ENCODE measurements at places on chromosomes 11 and 22.

DNA sequence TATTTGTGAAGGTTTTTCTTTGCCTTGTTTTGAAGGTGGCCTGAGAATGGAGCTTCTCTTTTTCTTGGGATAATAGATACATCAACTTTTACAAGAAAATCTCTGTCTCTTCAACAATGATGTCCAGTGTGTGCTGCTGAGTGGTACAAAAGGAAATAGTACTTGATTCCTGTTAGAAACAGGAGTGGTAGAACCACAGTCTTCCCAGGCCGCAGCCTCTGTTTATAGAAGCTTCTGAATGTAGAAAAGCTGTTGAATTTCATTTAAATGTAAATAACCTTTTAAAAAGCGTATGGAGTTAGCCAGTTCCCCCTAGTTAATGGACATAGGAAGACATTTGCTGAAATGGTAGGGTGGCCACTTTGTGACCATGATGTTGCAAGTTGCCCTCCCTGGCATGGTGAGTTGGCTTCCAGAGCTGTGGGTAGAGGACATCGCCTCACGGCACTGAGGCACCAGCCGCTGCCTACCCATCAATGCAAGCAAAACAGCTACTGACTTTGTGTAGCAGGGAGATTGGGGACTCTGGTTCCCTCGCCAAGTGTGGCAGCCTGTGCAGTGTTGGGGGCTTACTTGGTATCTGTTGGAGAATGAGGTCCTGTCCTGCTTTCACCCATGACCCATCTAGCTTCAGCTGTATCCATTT lies 31.6 kb downstream of the C11orf91 start:
- no peak for DNase-seq

- DNase-seq, result peak; percentile 82
Measured at GRCh38 chr11:118572061-118572980, at the start of gene ARCN1. Gene ARCN1, plus strand, starts transcription at chr11:118572409. Its CDS starts 139 bp downstream, at chr11:118572548.

GRCh38 chr11:14418801-14419417 lies 59.9 kb upstream of the RRAS2 start:
- no peak for DNase-seq

GRCh38 chr11:125588505-125588904 lies 4.1 kb upstream of the STT3A start:
- DNase-seq, result no peak

DNA sequence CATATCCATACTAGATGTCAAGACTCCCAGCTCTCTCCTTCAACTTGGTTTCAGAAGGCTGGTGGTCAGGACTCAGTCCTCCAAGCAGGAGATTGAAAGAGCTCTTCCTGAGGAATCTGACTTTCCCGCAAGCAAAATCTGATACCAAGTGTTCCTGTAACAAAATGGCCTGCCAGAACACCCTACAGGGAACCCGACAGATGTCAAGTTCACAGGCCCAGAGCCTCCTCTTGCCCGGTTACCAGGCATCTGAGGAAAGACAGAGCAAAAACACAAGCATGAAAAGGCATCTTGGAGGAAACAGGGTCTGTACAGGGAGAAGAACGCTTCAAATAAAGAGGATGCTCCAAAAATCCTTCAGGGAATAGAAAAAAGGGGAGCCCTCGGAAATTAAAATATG lies 8.7 kb upstream of the KCNJ5 start:
- DNase-seq, result no peak

DNA sequence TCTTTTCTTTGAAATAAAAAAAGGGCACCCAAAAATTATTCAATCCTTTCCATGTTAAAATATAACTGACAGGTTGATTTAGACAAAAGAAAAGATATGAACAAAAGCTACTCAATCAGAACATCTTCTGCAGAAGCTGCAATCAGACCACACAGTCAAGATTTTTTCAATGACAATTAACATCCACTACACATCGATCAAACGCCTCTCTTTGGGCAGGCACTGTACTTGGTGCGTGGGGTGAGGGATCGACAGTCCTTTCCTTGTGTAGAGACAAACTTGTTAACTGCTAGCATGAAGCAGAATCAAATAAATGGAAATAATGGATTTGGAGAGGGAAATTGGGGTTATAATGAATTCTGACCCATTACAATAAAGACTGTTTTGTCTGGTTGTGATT lies 71.2 kb upstream of the SESN3 start:
- no peak for DNase-seq

GRCh38 chr22:24496661-24497060 lies 1.5 kb downstream of the UPB1 start:
- DNase-seq, result no peak

DNA sequence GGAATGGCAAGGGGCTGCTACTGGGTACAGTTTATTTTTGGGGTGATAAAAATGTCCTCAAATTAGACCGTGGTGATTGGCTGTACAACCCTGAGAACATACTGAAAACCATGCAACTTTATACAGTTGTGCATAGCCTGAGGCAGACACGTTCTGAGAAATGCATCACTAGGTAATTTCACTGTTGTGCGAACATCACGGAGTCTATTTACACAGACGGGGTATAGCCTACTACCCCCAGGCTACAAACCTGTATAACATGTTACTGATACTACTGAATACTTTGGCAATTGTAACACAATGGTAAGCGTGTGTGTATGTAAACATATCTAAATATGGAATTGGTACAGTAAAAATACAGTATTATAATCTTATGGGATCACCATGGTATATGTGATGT lies 23.6 kb downstream of the NARS2 start:
- no peak for DNase-seq

DNA sequence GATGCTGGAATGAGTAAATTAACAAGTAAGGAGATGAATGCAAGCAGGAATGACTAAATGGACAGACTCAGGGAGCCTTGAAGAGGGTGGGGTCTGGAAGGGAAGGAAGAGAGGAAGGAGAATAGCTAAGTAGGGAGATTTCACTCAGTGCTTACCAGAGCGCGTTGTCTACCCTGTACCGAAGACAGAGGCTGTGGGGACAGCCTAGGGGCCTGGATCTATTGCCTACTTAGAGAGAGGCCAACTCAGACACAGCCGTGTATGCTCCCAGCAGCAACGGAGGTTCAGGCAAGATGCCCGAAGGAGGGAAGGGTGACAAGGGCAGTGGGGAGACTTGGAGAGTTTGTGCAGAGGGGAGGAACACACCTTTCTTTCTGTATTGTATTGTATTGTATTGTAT lies at the start of gene FOLR2:
TSS of gene FOLR2 (plus strand) at position 157 of the 400 bp plus-strand sequence. CDS start 1,791 bp downstream, outside the sequence.
- no peak for DNase-seq

DNA sequence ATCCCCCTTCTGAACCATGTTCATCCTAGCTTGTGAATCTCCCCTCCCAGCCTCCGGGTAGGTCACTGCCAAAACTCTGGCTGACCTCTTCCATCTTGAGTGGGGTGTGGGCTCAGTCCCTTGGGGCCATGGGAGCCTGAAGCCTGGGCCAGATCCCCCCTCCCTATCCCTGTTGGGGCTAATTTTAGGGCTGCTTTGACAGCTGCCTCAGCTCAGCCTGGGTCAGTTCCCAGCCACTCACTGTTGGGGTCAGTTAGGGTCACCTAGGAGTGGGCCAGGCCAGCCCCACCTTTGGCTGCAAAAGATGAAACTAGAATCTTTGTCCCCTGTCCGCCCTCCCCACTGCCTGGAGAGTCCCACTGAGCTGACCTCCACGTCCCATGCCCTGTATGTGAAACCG lies 29.8 kb upstream of the P2RY2 start:
- no peak for DNase-seq

DNA sequence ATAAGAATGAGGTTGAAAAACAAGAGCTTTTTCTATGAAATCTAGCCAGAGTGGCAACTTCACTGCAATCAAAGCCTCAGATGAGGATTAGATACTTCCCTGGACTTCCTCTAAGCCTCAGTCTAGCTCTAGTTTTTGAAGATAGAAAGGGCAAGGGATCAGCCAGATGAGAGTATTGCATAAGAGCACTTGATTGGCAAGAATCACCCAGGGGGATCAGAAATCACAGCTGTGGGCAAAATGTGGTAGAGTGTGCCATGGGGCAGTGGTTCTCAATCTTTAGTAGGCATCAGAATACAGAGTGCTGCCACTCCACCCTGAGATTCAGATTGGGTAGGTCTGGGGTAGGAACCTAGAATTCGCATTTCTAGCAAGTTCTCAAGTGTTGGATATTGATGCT lies 82.4 kb downstream of the EXT2 start:
- no peak for DNase-seq

- no peak for DNase-seq
Measured at GRCh38 chr11:86954269-86955110, 705 bp downstream of the FZD4 start.

GRCh38 chr11:10868352-10868751 lies 10.5 kb upstream of the ZBED5 start:
- DNase-seq, result no peak

DNA sequence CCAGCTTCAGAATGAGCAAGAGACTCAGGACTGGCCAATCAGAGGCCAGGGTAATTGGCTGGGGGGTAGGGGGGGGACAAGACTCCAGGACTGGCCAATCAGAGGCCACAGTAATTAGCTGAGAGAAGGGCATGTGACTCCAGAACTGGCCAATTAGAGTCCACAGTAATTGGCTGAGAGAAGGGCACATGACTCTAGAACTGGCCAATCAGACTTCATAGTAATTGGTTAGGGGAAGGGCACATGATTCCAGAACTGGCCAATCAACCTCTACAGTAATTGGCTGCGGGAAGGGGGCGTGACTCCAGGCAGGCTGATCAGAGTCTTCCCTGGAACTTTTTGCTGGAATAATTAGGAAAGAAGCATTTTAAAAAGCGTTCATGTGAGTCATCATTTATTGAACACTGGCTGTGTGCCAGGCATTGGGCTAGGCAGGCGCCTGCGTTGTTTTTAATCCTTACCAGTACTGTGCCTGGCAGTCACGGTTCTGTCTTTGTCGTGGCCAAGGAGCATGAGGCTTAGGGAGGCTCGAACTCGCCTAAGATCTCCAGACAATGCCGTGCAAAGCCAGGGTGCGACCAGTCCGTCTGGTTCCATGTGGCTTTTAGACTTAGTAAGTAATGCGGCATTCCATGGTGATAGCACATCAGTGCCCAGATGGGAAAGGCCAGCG lies 508.1 kb downstream of the TBC1D22A start:
- no peak for DNase-seq

GRCh38 chr11:31805629-31806185 lies 5.4 kb downstream of the PAX6 start:
- DNase-seq, result no peak

- DNase-seq, result no peak
Measured at GRCh38 chr11:130150790-130151189, 8.8 kb upstream of the ST14 start.

DNA sequence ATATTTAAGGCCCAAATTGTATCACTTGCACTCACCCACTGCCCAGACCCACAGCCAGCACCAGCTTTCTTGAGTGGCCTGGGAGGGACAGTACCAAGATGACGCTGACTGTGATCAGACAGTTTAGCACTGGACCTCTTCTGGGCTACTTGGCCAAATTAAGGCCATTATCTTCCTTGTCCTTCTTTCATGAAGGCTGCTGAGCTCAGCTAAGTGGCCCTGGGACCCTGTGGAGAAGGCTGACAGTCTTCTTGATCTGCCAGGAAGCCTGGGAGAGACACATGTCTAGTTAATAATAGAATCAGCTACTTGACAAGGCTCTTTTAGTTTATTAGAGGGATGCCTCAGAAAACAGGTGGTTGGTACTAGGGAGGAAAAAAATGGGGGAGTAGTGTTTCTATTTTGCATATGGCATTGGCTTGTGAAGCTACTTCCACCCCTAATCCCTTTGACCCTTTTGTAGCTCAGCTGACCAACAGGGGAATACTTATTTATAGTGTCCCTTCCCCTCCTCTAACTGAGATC lies 127.9 kb upstream of the NTM start:
- no peak for DNase-seq

GRCh38 chr22:29703569-29704195 lies 16.1 kb upstream of the CABP7 start:
- no peak for DNase-seq

DNA sequence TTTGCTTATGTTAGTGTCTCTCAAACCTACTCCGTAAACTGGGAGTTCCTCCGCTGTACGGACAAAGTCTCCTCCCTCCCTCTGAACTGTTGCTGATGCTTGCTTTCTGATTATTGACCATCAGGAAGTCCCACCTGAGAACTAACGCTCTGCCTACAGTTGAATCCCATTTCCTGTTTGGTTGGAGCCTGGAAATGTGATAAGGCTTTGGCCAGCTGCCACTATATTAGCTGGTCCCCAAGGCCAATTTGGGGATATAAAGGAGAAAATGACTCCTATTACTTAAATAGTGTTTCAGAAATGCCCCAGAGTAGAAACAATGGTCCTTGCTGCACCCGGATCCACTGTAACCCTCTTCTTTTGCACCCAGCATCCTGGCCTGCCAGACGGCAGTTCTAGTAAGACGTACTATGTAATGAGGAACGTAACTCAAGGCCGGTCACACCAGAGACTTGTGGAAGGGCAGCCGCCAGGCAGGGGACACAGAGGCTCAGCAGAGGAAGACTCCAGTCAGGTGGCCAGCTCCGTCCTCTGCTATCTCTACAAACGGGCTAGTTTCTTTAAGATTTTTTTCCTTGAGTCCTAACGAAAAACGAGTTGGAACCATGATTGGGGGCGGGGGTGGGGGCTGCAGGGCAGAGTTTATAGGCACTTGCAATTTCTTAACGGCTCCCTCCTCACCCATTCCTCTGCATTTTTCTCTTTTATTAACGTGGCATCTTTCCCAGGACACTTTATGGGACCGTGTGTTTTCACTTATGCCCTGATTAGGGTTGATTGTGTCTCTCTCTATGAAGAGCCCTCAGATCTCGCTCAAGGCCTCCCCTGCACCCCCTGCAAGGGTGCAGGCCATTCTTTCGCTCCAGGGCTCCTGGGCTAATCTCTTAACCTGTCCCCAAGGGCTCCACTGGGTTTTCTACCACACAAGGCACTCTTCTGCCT lies 72.8 kb upstream of the CDON start:
- no peak for DNase-seq

- DNase-seq, result no peak
Measured at GRCh38 chr22:26800858-26801257, 143.5 kb downstream of the MIAT start.

DNA sequence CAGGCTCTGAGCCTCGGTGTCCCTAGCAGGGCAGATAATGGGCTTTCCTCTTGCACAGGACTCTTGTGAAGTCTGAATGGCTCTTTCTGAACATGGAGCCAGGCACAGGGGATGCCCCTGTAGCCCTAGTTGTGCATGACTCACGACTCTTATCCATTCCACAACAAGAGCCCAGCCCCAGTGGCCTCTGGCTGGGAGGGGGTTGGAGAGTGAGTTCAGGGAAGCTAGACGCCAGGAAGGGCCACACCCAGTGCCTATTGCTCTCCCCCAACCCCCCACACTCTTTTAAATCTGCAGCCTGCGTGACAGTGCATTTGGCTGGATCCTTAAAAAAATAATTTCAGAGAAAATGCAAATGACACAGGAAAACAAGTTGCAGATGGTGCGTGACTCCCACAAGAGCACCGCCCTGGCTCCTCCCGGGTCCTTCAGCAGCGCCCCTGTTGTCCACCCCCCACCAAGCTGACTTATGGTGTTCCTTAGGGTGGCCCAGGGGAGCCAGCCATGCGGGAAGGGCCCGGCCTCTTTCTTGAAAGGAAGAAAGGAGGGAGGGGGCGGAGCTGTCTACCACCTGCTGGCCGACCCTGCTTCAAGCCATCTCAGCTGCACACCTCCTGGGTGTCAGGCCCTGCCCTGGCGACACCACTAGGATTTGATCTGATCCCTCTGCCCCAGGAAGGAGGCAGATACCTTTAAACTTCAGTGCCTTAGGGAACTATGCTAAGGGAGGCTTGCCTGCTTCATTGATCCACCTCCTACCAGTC lies 74.7 kb downstream of the MN1 start:
- DNase-seq, result no peak

GRCh38 chr22:48950151-48950915 lies 877.3 kb downstream of the BRD1 start:
- no peak for DNase-seq

GRCh38 chr11:76361374-76361773 lies 19.6 kb downstream of the THAP12 start:
- DNase-seq, result no peak

Data from HTR-8/SVneo (cell line).